LoVo (cell line): ENCODE measurements at places on chromosomes 6 and 20.

DNA sequence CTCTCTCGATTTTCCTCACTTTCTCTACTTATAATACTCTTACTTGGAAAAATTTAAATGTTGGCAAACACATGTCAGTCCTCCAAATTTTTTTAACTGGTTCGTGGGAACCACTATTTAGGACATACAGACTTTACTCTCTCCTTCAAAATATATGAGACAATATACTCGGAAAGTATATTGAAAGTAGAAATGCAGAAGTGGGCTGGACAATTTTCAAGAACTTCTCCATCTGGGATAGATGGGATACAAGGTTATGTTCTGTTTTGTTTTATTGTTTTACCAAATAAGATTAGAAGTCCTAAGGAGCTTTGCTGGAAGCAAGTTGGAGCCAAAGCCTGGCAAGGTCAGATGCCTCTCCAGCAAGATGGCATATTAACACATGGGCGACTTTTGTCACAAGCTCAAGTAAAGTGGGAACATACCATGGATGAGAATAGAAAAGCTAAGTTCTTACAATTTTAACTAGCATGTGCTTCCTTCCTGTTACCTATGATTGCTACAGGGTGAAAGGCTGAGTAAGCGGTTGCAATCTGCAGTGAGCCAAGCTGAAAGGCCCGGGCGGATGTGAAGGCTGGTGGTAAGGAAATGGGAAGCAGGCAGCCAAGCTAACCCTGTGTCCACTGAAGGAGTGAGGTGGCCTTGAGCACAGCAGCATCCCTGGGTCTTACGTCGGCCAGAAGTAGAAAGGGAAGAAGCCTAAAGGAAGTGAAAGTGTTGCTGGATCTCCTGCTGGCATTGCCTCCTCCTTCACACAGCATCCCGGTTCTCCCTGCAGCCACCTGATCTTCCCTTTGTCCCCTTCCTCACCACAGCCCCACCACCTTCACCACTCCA lies 7.1 kb downstream of the MAP3K5 start:
- no peak for DNase-seq

- no peak for DNase-seq
These were observed 40.7 kb upstream of the CCDC167 start for GRCh38 chr6:37540390-37540789.

DNA sequence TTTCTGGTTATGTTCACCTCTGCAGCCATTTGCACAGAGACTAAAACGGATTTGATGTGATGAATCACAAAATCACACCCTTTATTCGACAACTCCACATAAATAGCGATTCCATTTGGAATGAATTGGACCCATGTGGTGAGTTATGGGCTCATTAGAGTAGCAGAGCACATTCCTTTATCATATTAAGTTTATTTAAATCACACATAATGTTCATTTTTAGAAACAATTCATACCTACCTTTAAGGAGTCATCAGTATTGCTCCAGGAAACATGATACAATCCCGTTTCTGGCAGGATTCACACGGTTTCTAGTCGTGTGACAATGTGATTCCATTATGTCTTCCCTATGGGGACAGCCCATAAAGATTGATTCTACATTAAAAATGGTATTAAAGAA lies 303.5 kb downstream of the CDH4 start:
- no peak for DNase-seq

GRCh38 chr6:53565886-53566285 lies 21.0 kb upstream of the GCLC start:
- no peak for DNase-seq

DNA sequence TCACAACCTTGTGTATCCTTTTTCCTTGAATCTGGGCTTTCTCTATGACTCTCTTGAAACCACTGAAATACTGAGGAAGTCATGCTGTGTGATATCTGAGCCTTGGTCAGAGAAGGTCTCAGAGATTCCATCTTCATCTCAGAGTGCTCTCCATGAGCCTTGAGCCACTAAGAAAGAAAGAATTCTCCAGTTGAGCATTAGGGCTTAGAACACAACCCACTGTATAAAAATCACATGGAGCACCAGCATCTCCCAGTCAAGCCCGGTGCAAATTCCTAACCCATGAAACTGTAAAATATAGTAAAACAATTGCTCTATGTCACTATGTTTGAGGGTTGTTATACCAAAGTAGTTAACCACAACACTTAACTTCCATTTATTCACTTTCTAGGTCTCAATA lies 181.4 kb downstream of the MOXD1 start:
- no peak for DNase-seq

- DNase-seq, result no peak
These were observed 23.1 kb downstream of the FKBP5 start for GRCh38 chr6:35665573-35665972.

DNA sequence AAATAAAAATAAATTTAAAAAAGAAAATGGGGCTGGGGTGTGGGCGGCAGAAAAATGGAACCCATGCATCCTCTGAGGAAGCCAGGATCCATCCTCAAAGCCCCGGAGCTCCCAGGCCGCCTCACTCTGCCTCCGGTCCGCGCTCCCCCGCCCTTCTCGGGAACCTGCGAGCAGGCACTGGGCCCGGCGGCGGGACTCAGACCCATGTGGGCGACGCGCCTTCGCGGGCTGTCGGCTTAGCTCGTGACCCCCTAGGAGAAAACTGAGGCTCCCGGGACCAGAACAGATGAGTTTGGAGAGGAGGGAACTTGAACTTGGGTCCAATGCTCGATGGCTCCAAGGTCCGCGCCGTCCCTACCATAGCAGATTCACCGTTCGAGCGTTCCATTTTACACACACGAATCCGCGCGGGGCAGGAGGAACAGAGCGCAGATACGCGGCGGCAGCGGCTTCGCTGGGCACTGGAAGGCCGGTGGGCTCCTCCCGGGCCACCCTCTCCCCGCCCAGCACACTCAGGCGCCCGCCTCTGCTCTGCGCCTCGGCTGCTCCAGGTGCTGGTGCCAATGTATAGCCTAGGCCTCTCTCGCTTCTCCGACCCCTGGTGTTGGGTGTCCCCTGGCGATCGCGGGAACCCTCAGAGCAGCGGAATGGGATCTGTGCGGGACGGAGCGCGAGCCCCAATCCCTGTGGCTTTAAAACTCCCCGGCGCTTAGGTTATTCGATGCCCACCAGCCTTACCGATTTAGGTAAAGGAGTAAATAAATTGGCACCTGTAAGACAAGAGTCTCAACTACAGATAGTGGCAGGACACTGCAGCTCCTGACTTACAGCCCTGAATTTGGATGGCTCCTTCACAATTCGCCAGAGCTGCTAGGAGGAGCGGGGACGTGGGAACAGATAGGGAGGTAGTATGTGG lies 39.2 kb downstream of the DPPA5 start:
- no peak for DNase-seq

- DNase-seq, result no peak
These were observed 97.0 kb downstream of the TSHZ2 start for GRCh38 chr20:53069132-53069531.

DNA sequence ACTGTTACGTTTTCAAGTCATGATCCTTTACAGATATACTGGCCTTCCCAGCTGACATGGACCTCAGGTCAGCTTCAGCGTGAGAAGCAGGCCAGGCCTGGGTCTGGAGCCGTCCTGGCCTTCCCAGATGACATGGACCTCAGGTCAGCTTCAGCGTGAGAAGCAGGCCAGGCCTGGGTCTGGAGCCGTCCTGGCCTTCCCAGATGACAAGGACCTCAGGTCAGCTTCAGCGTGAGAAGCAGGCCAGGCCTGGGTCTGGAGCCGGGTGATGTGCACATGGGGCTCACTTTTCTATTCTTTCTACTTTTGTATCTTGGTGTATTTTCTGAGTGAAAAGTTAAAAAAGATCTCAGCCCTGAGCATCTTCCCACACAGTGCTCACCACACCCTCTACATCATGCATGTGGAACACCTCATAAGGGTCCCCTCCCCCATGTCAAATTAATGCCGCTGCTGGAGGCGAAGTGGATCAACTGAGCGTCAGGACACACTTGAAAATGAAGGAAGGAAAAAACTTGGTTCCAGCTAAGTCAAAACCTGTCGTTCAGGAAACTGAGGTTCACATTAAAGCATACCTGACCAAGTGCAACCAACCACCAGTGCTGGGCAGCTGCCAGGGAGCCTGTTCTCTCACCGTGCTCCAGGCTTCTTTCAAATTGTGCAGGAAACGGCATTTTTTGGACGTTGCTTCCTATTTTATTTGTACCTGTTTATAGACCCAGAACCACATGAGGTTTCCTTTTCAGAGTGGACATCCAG lies 32.2 kb downstream of the KIF25 start:
- DNase-seq, result no peak

DNA sequence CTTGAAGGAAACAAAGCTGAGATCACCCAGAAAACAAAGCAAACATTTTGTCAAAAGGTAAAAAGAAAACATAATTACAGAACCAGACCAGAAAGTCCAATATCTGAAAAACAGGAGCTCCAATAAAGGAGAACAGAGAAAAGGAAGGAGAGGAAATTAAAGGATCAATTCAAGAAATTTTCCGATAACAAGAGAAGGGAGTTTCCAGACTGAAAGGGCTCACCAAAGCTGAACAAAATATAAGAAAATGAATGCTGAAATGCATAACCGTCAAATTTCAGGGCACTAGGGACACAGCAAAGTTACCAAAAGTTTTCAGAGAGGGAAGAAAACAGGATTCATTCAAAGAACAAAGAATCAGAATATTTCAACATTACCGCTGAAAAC lies 23.9 kb downstream of the ILRUN start:
- no peak for DNase-seq

DNA sequence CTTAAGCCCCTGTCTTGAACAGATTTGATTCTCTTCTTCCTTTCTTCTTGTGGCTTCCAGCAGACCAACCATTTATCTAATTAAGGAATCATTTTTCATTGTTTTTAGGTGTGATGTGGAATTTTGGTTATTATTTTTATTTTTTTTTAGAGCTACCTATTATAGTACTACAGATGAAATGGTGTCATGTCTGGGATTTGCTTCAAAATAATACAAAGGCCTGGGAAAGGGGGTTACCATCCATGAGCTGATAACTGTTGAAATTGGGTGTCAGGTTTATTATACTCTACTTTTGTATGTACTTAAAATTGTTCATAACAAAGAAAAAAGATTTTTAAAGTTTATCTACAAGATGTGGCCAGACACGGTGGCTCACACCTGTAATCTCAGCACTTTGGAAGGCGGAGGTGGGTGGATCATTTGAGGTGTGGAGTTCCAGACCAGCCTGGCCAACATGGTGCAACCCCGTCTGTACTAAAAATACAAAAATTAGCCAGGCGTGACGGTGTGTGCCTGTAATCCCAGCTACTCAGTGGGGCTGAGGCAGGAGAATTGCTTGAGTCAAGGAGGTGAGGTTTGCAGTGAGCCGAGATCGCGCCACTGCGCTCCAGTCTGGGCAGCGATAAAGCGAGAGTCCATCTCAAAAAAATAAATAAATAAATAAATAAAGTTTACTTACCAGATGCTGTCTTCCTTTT lies 561 bp downstream of the IL22RA2 start:
- DNase-seq, result no peak

- peak; percentile 85 for DNase-seq
These were observed 52.8 kb downstream of the GTF2H5 start for GRCh38 chr6:158220786-158221442.

GRCh38 chr6:108838101-108838717 lies 10.0 kb upstream of the ARMC2 start:
- DNase-seq, result no peak

DNA sequence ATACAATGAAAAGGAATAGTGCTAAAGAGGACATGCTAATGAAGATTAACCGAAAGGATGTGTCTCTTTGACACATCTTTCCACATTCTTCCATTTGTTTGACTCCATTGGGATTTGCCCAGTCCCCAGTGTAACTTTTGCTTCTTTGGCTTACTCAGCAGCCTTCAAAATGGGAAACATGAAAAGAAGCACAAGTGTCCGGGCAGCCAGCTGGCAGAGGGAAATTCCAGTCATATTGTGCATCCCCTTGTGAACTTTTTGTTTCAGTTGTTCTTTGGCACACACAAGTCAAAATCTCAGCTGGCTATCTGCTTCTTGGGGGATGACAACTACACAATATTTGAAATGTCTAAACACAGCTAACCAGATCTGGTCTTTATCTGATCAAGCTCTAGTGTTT lies 157.4 kb downstream of the OGFRL1 start:
- no peak for DNase-seq

- no peak for DNase-seq
These were observed 50.4 kb downstream of the PDE7B start for GRCh38 chr6:135901774-135902524.

GRCh38 chr20:40895182-40895581 lies 133.4 kb upstream of the TOP1 start:
- DNase-seq, result no peak

- DNase-seq, result no peak
These were observed 84.0 kb downstream of the AGPAT4 start for GRCh38 chr6:161189891-161190290.

GRCh38 chr6:121932076-121932991 lies 467.1 kb upstream of the HSF2 start:
- DNase-seq, result peak; percentile 46

- peak; percentile 42 for DNase-seq
These were observed 62.3 kb upstream of the SNX9 start for GRCh38 chr6:157760589-157761330.

GRCh38 chr6:122565708-122566107 lies 44.5 kb upstream of the PKIB start:
- DNase-seq, result no peak

- no peak for DNase-seq
These were observed 176.0 kb downstream of the TAF4 start for GRCh38 chr20:61889659-61890058.

GRCh38 chr6:14918200-14918907 lies 327.5 kb upstream of the JARID2 start:
- no peak for DNase-seq

GRCh38 chr20:25254571-25254970 lies 6.7 kb downstream of the PYGB start:
- no peak for DNase-seq

DNA sequence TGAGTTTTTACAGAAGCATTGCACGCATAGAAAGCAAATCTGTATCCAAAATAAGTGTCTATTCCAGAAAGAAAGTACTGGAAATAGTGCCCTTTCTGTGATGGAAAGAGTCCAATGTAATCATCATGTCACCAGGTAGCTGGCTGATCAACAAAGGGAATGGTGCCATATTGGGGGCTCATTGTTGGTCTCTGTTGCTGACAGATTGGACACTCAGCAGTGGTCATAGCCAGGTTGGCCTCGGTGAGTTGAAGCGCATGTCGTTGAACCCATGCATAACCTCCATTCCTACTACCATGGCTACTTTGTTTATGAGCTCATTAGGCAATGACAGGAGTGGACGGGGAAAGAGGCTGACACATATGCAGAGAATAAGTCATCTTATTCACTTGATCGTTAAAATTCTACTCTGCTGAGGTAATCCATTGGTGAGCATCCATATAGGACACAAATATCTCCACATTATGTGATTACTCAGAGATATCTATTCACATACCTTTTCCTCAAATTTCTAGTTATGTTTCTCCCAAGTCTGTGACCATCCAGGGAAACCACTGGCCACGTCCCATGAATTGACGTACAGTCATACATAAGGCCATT lies 560.5 kb downstream of the HAO1 start:
- no peak for DNase-seq

- no peak for DNase-seq
These were observed 251.4 kb upstream of the MANEA start for GRCh38 chr6:95325916-95326315.

DNA sequence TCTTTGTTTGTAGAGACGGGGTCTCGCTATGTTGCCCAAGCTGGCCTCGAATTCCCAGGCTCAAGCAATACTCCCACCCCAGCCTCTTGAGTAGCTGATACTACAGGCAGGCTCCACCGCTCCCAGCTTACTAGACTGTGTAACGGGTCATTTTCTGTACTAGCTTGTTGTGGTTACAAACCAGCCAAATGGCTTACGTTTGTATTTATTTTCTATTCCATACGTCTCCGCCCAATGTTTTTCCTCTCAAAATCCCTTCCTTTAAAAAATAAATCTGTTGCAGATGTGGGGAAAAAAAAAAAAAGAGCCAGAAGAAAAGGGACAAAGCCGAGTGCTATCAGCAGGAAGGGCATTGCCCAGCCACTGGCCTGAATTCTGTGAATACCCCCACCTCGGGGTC lies 41.6 kb downstream of the PRND start:
- no peak for DNase-seq
